ENCODE measurements at places on chromosomes 2 and 18.
A peak's percentile ranks its signal among the peaks of the same experiment; 100 is the strongest.

DNA sequence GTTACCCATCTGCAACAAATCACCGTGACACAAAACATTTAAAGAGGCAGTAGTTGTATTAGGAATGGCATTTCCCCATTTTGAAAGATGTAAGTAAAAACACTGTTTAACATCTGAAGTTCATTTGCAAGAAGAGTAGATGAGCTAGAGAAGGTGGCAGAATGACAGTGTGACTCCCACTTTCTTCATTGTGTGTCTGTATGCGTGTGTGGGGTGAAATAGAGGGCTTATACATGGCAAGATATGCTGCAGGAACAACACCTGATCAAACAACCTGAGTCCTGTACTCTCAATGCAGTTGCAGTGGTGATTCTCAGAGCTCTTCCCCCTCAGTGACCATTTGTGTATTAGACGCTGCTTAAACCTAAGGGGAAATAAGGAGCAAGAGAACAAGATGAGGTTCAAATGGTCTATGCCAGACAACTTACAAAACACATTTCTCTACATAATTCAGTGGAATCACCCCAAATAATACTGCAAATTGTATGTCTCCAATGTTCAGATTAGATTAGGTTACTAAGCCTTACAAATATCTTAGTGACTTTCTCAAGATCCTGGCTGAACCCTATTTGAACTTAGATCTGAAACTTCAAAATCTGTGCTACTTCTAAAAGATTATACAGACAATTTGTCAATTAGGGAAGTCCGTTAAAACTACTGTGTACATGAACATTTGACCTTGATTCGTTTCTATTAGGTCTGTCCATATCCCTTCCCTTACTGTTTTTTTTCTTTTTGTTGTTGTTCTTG is 230.1 kb downstream of the LRRTM1 start:
- DNase-seq: no peak

GRCh38 chr2:11953258-11953657 is 206.8 kb downstream of the LPIN1 start:
- no peak for DNase-seq

DNA sequence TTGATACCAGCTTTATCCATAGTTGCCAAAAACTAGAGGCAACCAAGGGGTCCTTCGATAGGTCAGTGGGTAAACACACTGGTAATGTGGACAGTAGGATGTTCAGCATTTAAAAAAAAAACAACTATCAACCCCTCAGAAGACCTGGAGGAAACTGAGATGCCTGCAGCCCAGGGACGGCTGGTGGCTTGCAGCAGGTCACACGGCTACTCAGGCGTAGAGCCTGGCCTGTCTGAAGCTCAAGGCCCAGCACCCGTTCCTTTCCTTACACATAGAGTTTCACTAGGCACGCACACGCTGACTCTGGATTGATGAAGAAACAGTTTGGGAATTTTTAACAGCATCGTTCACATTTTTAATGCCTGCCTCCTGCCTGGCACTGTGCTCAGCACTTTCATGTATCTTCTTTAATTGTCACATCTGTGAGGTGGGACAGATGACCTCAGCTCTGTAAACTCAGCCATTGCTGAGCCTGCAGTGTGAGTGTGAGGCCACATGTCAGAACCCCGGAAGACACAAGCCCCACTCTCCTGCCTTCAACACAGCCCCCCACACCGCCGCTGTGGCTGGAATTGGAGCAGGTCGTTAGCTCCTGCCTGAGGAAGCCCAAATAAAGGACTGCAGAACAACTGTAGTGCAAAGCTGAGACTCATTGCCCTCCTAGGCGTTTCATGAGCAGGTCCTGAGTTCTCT is 40.7 kb downstream of the TRAPPC12 start:
- DNase-seq: peak; percentile 56

DNA sequence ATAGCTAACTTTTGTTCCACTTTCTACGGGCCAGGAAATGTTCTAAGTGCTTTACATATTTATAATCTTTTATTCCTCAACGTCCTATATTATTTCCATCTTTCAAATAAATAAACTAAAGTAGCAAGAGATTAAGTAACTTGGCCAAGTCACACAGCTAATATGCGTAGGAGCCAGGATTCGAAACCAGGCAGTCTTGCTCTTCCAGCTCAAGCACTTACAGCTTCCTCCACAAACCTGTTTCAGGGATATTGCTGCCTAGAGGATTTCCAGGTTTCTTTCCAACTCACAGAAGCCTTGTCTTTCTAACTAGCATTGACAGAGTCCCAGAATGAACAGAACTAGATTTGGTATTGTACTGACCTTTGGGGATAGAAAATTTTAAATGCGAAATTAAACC is 102.5 kb downstream of the FIGN start:
- DNase-seq: no peak

- DNase-seq: no peak
Observed at GRCh38 chr18:44946529-44947113, 265.9 kb downstream of the SETBP1 start.

GRCh38 chr2:205347899-205348298 is 334.4 kb upstream of the NRP2 start:
- no peak for DNase-seq

DNA sequence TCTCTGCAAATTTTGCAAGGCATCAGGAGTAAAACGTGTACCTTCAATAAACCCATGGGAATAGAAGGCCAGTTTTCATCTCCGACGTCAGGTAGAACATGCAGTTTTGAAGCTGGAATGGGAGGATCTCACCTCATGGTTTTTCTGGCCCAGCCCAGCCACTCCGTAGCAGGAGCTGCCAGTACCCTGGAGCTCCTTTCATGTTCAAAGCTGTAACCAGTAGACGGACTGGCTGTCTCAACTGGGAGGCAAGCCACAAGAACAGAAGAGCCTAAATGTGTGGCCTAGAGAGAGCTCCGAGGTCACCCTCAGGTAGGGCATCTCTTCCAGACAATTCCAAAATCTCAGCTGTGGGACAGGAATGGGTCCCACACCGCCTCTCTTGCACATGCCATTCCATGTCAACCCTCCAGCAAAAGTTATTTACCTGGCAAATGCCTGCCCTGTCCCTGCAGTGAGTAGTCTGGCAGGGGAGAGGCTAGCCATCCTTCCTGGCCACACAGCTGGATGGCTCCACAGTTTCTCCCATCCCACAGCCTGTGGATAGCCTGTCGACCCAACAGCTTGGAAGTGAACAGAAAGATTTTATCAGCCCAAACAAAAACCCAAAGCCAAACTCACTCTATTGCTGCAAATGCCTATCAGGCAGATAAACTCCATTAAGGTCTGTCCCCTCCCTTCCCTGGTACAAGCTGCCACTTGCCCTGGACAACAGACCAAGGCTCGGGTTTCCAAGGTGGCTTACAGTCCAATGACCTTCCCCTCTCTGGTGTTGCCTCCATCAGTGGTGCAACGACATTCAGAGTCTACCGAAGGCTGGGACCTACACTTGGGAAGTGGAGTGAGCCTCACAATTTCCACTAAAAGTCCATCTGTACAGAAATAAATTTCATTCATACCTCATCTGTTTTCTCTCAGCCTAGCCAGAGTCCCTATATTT is 27.8 kb downstream of the CRACDL start:
- no peak for DNase-seq

- peak; percentile 62 for DNase-seq
Observed at GRCh38 chr18:11310476-11311086, 161.2 kb upstream of the PIEZO2 start.

DNA sequence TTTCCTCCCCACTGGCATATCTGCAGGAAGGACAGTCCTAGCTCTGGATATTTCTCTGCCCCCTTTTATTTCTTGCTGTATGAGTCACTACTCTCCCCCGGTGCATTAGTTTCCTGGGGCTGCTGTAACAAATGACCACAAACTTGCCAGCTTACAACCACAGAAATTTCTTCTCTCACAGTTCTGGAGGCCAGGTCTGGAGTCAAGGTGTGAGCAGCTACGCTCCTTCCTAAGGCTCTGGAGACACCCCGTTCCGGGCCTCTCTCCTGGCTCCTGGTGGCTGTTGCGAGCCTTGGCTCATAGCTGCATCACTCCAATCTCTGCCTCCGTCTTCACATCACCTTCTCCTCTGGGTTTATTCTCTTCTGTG is 34.1 kb downstream of the PTPRM start:
- no peak for DNase-seq

DNA sequence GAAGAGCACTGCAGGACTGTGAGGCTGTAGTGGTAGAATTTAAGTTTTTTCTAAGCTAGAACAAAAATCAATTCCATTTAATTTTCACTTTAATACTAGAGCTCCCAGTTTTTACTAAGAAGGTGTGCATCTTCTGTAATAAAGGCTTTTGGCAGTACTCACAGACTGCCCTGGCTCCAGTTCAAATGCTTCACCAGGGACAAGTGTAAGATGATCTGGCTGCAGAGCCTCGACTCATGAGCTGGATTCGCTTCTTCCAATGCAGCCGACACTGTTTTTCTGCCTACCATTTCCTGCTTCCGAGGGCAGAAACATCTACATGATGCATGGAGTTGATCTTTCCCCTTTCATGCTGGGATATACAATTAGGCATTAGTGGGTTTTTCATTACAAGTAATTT is 87.0 kb downstream of the FARSB start:
- DNase-seq: no peak

DNA sequence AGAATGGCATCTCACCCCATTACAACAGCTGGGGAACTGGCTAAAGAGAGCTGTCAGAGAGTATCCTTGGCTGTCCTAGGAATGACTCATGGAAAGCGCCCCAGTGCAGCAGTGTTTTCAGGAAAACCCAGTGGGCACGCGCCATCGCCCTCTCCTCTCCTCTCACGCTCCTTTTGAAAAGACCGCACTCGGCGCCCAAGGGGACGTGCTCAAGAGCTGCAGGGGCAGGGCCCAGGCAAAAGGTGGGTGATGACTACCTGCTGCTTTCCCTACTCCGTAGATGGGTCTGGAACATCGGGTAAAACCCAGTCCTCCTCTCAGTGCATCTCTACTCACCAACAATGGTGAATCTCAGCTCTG is 68.1 kb downstream of the EMILIN2 start:
- DNase-seq: no peak

- DNase-seq: peak; percentile 16
Observed at GRCh38 chr2:11749646-11750349, 3.4 kb downstream of the LPIN1 start.

DNA sequence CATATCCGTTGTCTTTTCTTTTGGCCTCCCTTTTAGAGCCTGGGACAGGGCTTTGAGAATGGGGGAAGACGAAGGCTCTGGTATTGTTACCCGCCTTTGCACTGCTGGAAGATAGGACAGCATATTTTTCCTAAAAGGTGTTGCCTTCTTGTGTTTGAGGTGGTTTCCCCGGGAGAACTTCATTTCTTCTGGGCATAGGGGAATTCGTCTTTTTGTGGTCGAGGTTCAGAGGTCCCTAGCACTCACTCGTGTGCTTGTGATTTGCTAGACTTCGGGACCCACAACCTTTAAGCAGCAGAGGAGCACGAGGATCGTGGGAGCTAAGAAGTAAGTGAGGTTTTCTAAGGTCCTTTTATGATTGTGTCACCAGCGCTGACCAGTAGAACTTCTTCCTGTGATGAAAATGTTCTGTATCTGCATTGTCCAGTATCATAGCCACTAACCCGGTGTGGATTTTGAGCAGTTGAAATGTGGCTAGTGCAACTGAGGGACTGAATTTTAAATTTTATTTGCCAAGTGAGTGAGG is 611 bp downstream of the ZNF512 start:
- no peak for DNase-seq

DNA sequence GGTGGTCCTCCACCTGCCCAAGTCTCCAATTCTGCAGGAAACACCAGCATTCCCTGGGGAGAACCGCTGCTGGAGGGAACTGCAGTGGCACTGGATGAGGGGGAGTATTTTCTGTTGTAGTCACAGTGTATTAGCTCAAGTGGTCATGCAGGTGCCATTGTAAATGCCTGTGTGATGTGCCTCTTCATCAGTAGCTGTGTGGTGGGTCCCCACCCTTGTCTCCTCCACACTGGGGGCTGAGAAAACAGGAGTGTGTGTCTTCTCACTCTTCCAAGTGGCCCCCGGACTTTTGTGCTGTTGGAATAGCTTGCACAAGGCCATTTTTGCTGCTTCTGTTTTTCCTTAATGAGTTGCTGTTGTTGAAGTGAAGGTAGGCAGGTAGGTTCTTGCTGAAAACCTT is 8.7 kb downstream of the NCK2 start:
- no peak for DNase-seq

DNA sequence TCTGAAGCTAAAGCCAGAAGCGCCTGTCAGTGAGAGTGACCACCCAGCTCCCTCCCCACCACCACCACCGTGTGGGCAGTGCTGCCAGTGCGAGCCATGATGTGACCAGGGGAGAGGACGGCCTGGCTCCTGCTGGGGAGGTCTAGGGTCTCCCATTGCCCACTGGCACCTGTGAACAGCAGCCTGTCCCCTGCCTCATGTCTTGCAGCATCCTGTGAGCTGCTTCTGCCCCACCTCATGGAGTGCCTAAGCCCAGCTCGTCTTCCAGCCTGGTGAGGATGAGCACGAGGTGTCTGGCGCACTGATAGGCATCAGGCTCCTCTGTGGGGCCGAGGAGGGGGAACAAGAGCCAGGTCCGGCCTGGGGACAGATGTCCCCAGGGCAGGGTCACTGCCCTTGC is 61.4 kb downstream of the FAM168B start:
- no peak for DNase-seq

GRCh38 chr2:174490051-174490450 is 3.2 kb upstream of the GPR155 start:
- DNase-seq: no peak

- peak; percentile 83 for DNase-seq
Observed at GRCh38 chr2:236568068-236568921, 1.3 kb upstream of the ACKR3 start.

- DNase-seq: no peak
Observed at GRCh38 chr2:196217116-196217515, 45.7 kb upstream of the STK17B start.

DNA sequence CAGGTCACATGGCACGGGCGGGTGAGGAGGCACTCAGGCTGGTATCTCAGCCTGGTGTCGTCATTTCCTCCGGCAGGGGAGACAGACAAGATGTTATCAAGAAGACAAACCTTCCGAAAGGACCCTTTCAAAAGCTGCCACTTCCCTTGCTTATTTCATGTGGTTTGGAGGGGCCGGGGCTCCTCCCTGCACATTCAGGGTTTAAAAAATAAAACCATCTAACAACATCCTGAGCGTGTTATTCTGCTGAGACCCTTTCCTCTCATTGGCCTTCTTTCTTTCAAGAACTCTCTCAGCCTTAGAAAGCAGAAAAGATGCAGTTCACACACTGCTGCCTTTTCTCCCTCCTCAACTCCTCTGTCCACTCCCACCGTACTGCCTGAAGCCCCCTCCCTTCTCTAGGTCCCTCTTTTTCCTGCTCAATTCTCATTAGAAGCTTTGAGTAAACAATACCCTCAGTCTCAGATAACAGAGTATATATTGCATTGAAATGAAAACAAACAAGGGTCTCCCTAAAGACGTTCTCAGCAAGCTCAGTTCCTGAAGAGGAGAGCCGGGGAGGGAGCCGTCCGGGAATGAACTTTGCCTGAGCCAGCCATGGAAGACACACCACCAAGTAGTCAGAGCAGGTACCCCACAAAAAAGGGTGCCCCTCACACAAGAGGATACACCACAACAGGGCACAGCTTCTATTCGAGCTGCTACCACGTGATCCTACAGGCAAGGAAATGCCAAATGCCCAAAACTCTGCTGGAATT is 9.7 kb downstream of the SMAD7 start:
- DNase-seq: no peak

Data from eye (tissue), 1 donor.